HuH-7 (cell line): ENCODE measurements at places on chromosomes 5 and 9.

GRCh38 chr9:34562135-34562745 lies 27.3 kb downstream of the CNTFR start:
- DNase-seq, result no peak

DNA sequence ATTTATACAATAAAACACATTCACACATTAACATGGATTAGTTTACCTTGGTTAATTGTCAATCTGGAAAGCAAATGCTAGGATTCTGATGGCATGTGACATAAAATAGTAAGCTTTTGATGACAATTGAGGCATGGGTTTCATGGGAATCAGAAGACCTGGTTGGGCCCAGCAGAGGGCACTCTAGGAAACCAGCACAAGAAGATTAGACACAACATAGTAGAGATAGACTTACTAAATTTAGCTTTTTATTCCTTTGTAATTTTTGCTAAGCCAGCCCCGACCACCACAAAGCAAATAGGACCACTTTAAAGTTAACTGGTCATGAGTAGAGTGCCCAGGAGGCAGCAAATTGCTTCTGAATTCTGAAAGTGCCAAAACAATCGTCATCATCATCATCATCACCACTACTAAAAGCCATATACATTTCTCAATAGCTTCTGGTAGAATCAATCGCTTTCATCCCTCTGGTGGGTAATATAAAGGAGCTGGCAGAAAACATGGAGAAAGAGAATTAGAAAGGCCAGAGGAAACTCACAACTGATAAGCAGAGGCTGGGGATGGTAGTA lies 163.2 kb downstream of the ARRDC3 start:
- no peak for DNase-seq

GRCh38 chr5:88674356-88675167 lies 208.4 kb downstream of the MEF2C start:
- no peak for DNase-seq

GRCh38 chr5:149445739-149446369 lies 66.8 kb upstream of the IL17B start:
- peak; percentile 62 for DNase-seq

DNA sequence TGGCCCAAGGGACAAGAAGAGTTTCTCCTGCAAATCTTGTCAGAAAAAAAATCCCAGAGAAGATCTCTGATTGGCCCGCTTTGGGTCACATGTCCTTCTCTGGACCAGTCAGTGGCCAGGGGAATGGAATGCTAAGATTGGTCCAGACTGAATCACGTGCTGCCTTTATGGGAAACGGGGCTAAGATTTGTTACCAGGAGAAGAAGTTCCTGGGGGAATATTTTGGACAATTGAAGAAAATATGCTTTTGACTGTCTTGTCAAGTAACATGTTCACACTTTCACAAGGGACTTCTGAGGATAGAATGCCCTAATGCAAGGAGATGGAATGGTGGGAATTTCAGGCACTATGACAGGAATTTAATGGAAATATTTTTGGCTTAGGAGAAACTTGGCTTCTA lies 74.1 kb upstream of the SH3PXD2B start:
- no peak for DNase-seq

- no peak for DNase-seq
Measured at GRCh38 chr9:1024112-1024511, 26.0 kb upstream of the DMRT2 start.

DNA sequence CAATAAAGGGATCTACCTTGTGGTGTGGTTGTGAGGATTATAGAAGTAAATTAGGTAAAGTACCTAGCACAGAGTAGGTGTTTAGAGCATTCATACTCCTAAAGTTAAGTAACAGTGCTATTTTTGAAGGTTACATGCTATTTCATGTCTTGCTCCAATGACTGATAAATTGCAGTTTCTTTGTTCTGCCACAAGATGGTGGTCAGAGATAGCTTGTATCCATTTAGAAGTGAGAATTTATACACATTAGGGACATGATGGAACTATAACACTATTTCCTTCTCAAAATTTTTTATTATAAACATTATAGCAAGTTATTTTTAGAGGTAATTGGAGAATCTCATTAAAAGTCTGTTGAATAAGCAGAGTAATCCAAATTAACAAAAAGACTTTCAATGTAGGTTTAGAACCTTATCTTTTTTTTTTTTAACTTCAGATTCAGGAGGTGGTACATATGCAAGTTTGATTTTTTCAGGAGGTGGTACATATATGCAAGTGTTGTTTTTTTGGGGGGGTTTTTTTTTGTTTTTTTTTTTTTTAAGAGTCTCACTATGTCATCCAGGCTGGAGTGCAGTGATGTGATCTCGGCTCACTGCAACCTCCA lies 17.1 kb downstream of the MTREX start:
- no peak for DNase-seq

GRCh38 chr5:38367410-38367809 lies 109.1 kb downstream of the EGFLAM start:
- DNase-seq, result no peak

GRCh38 chr5:128633901-128634300 lies 95.9 kb upstream of the FBN2 start:
- no peak for DNase-seq

DNA sequence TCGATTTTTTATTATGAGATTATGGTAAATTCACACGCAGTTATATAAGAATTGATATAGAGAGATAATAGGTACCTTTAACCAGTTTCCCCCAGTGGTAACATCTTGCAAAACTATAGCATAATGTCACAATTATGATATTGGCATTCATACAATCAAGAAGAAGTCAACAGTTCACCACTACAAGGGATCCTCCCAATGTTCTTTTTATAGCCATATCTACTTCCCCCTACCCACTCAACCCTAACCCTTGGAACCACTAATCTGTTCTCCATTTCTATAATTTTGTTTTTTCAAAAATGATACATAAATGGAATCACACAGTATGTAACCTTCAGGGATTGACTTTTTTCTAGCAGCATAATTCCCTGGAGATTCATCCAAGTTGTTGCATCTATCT lies 9.8 kb downstream of the ACTL7B start:
- DNase-seq, result no peak

DNA sequence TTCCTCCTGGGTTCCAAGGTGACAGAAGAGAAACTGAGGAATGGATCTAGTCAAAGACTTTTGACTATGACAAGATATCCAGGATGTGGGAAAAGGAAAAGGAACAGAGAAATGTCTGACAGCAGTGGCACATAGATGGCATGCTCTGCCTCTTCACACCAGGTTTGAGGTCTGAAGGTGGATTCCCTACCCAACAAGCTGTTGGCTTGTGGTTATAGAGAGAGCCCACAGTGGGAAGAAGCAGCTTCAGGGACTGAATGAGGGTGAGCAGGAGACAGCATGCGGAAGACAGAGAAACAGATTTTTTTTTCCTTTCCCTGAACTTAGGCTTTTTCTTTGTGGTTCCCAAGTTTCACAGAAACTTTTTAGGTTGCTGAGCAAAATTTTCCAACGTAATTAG lies 20.6 kb downstream of the IFNW1 start:
- DNase-seq, result no peak
